ENCODE measurements at places on chromosomes 12 and 14. TPM values are rescaled to one million over a fixed set of nuclear protein-coding genes. Genes with fewer than 3 reads are reported as not detected.

TSPAN9 gene
- 17.0 TPM for total RNA-seq

SERPINA9 gene
- not detected for total RNA-seq

REP15 gene
- total RNA-seq = 0.89 TPM

DDX54 gene
- 55.3 TPM for total RNA-seq

SUOX gene
- 14.6 TPM for total RNA-seq

Data from bronchus fibroblast of lung (primary cell).